AML-193 (cell line): ENCODE measurements at places on chromosomes 5 and 9.

DNA sequence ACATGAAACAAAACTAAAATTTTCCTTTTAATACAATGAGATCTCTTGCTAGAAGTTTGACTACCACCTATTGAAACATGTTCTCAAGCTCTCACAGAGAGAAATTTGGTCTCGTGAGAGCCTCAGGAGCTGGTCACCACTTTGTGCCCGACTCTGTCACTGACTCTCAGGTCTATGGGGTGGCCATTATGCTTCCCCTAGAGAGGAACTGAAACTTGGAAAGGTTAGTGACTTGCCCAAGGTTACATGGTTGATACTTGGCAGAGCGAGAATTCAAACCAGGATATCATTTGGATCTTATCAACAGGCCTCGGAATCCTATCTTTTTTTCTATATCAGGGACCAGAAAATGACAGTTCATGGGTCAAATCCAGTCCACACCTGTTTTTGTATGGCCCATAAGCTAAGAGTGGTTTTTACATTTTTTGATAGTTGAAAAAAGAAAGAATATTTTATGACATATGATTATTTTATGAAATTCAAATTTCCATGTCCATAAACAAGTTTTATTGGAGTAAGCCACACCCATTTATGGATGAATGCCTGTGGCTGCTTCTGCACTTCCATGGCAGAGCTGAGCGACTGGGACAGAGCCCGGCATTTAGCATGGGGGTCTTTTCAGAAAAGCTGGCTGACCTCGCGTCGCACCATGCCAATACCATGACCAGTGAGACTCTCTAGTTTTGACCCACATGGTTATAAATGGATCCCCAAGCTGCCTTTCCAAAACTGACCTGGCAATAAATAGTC lies 44.8 kb upstream of the EQTN start:
- DNase-seq: no peak

GRCh38 chr5:77316871-77317661 lies 106.6 kb downstream of the PDE8B start:
- no peak for DNase-seq

GRCh38 chr5:123520677-123521247 lies 8.8 kb downstream of the CSNK1G3 start:
- no peak for DNase-seq

- no peak for DNase-seq
These were observed 2.1 kb upstream of the ALDH7A1 start for GRCh38 chr5:126597156-126597555.

GRCh38 chr9:2874001-2874750 lies 30.3 kb upstream of the PUM3 start:
- no peak for DNase-seq

GRCh38 chr9:38619556-38620447 lies 594 bp downstream of the ANKRD18A start:
- no peak for DNase-seq

- DNase-seq: no peak
These were observed 159.6 kb upstream of the GPR151 start for GRCh38 chr5:146675636-146676035.

DNA sequence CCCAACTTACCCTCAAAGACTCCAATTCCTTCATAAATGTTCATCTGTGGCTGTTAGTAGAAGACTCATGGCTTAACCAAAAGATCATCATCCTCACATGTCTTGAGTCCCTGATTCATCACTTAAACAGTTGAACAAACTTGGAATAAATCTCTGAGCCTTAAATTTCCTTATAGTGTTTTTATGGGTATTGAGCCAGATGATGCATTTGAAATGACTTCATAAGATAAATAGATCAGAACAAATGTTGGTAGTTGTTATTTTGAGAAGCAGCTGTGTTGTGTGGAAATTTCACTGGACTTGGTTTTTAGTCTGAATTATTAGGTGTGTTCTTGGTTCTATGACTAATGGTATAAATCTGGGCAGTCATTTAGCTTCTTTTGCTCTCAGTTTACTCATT lies 236.2 kb downstream of the NNT start:
- DNase-seq: no peak

DNA sequence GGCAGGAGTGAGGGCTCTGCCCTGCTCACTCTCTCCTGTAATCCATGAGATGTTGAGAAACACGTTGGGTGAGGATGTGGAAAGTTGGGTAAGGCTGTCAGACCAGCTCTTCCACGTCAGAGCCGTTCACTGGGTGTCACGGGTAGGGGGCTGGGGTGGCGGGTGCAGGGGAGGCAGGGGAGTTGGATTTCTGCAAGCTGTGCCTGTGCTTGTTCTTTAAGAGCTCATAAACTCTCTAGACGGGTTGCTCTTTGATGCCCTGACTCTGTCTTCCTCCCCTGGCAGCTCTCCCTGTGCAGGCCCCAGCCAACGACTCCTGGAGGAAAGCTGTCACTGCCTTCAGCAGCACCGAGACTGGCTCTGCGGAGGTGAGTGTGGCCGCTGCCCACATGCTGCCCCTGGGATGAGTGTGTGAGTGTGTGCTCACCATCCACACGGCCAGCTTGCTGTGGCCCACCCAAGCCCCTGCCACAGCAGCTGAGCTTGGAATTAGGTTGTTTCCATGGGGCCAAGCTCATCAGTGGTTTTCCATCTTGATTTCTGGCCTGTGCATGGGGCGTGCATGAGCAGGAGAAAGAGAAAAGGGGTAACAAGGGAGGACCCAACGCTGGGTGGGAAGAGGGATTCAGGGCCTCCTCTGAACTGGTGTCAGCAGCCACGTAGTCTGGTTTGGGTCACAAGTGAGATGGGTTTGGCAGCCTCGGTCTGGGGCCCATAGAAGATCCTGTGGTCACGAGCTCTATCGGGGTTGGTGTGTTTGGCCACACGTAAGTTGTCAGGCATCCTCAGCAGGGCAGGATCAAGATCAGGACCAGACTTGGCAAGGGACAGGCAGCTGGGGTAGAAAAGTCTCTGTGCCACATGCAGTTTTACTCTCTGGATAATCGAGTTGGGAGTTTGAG lies 21.0 kb upstream of the POMT1 start:
- no peak for DNase-seq
